ENCODE measurements at places on chromosomes 6 and 20.

DNA sequence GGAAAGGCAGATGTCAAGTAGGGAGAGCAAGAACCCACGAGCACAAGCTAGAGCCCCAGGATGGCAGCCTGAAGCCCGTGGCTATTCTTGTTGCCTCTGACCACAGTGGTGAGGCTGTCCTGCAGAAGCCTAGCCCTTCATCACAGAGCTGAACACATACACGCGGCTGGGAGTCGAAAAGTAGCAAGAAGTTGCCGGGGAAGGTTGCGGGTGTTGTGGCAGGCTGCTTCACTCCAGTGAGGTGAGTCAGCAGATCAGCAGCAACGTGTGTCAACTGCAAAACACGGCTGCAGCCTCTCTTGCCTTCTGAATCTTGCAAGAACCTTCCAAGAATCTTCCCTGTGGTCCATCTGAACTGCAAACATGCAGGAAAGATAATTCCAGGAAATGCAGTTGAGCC is 10.6 kb upstream of the STX16 start:
- no peak for DNase-seq

DNA sequence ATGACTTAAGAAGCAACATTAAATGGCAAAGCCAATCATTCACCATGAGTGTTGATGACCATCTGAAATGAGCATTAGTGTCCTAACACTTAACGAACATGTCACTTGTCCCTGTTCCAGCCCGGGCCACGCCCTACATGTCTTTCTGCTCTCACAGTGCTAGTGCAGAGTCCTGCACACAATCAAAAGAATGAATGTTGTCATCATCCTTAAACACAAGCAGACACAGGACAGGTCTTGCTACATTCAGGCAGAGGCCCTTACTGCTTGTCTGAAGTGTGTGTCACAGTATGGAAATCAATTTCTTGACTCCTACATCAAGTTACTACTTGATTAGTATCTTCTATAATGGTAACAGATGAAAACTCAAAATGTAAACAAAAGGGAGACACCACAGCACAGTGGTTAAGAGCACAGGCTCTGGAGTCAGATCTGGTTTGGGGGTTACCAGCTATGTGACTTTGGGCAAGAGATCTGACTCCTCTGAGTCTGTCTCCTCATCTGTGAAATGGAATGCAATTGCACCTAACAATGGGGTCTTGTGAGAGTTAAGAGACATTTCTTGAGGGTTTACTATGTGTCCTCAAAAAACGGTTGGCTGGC is 17.4 kb downstream of the UBE2V1 start:
- DNase-seq = no peak

DNA sequence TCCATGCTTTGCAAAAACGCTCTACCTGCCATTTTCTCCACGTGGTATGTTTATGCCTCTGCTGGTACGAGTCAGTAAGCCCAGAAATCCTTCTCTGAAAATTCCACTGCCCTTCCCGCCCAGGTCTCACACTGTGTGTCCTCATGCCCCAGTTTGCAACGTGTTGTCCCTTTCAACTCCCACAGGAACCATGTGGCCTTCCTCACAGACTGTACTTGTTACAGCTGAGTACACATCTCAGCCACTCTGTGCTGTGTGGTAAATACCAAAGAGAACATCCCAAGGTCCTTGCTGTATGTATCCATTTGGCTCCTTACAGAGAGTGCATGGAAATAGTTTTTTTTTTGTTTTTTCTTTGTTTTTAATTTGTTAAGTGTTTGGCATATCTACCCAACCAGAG is 56.9 kb downstream of the RTN4IP1 start:
- no peak for DNase-seq

DNA sequence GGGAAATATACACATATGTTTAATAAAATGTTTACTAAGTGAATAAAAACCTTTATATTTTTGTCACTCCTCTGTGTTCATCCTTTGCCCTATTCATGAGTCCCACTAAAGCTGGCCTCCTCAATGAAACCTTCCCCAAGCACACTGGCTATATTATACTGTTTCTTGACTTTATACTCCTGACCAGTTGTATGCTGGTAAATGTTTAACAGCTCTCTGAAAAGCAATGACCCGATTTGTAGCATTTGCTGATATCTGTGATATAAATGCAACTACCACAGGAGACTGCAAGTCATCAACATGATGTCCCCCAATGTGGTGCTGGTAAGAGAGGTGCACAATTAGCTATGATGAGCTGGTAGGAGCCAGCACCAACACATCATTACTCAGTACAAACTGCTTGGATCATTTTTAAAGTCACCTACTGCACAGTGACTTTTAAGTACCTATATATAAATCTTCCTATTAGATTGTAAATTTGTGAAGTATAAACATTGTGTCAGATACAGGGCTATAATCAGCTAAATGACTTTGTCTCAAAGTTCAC is 64.6 kb upstream of the MCM9 start:
- DNase-seq = no peak

DNA sequence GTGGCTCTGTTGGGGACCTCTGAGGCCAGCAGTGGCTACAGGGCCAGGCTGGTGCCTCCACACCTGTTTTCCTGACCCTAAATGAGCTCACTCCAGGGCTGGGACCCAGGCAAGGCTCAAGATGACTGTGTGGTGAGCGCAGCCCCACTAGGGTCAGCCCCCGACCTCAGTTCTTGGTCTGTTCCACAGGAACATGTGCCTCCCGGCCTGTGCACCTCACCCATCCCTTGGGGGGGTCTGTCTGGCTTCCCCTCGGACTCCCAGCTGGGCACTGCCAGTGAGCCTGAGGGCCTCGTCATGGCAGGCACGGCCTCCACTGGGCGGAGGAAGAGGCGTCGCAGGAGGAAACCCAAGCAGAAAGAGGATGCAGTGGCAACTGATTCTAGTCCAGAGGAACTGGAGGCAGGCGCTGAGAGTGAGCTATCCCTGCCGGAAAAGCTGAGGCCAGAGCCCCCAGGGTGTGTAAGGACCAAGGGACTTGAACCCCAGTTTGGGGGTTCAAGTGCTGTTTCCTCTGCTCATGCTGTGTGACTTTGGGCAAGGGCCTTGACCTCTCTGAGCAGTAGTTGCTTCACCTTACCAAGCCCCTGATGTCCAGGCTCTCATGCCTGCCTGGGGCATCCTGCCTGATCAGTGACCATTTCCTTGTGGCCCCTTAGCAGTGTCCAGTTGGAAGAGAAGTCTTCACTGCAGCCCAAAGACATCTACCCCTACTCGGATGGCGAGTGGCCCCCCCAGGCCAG is 8.0 kb downstream of the LPIN3 start:
- DNase-seq = no peak

DNA sequence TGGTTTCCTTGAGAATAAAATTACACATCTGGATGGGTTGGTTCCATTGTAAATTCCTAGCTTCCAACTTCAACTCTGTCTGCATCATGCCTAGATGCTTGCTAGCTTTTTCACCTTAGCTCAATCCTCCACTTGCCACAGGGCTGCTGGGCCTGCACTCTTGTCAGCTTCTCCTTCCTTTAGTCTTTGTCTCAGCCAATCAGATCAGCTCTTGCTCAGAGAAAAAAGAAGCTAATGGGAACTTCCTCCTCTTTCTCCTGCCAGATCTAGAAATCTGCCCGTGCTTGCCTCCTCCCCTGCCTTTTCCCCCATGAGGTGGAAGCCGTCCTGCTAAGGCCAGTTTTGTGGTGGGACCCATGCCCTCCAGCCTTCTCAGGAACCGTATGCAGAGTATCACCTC is 18.5 kb downstream of the RAE1 start:
- no peak for DNase-seq

- DNase-seq = no peak
These were observed 14.3 kb upstream of the SPO11 start for GRCh38 chr20:57315083-57315975.

- no peak for DNase-seq
These were observed 33.5 kb upstream of the UBR2 start for GRCh38 chr6:42530296-42530695.

- no peak for DNase-seq
These were observed 199.3 kb downstream of the BACH2 start for GRCh38 chr6:90097356-90097755.

- peak; percentile 49 for DNase-seq
These were observed 81.7 kb downstream of the CDH22 start for GRCh38 chr20:46226602-46227001.

GRCh38 chr6:44678252-44678935 is 290.9 kb downstream of the CDC5L start:
- DNase-seq = no peak

- DNase-seq = no peak
These were observed 16.1 kb upstream of the SLC17A3 start for GRCh38 chr6:25889877-25890853.

DNA sequence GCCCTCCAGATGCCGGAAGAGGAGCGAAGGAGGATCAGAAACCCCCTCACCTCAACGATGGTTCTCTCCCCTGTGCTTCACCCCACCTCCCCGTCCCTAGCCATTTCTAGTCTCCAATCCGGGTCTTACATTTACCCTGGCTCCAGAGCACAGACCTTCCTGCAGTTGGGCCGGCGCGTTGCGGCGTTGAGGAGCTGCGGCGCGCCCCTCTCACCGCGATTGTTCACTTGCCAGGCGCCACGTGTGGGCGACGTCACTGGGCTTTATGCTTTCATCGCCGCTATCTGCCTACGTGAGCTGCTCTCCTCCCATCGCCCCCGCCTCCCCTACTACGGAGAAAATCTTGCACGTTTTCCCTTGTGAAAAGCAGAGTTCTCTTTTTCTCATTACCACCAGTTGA is at the start of gene CRISP2:
Gene CRISP2 (minus strand): TSS at position 198 of the 400 bp plus-strand sequence. CDS start 4,347 bp downstream, outside the sequence.
- no peak for DNase-seq
